Stimulated activated CD8-positive, alpha-beta memory T cell treated with anti-CD3 and anti-CD28 coated beads, Interleukin-15, amount 100 ng/mL, for 4 hours (primary cell): ENCODE measurements at places on chromosomes 7 and 10.

- DNase-seq = no peak
Measured at GRCh38 chr10:4477664-4478063, 348.3 kb upstream of the AKR1E2 start.

GRCh38 chr10:12243864-12244620 lies 48.1 kb downstream of the CDC123 start:
- DNase-seq = no peak

- DNase-seq = no peak
Measured at GRCh38 chr10:80545258-80545881, 7.7 kb downstream of the SH2D4B start.

DNA sequence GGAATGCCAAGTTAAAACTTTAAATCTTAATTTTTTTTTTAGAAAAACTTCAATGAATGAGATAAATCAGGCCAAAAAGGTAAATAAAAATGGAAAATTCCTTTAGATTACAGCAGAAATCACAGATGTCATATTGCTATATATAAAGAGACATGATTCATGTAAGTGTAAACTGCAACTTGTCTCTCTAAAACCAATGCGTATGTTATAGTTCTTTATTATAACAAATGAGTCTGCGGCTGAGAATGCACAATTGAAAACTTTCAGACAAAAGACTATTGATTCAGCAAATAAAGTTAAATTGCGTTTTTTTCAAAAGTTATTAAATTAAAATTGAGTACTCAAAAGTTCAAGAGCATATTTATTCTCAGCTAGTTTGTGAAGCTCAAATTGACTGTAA lies 425.3 kb downstream of the PARD3 start:
- DNase-seq = no peak

DNA sequence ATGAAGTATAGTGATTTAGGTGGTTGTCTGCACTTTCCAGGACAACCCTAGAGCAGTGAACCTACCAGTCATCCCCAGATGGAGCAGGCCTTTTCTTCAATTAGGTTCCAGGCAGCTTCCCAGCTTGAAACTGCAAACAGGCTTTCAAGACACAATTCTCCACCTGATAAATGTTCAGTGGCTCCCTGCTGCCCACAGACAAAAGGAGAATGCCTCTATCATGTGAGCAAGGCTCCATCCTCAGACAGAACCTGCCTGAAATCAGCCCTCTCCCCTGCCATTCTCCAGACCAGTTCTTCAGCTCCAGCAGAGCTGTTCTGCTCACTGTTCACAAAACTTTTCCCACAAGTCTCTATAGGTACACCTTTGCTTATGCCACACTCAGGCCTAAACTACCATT lies 22.1 kb downstream of the RELN start:
- no peak for DNase-seq

DNA sequence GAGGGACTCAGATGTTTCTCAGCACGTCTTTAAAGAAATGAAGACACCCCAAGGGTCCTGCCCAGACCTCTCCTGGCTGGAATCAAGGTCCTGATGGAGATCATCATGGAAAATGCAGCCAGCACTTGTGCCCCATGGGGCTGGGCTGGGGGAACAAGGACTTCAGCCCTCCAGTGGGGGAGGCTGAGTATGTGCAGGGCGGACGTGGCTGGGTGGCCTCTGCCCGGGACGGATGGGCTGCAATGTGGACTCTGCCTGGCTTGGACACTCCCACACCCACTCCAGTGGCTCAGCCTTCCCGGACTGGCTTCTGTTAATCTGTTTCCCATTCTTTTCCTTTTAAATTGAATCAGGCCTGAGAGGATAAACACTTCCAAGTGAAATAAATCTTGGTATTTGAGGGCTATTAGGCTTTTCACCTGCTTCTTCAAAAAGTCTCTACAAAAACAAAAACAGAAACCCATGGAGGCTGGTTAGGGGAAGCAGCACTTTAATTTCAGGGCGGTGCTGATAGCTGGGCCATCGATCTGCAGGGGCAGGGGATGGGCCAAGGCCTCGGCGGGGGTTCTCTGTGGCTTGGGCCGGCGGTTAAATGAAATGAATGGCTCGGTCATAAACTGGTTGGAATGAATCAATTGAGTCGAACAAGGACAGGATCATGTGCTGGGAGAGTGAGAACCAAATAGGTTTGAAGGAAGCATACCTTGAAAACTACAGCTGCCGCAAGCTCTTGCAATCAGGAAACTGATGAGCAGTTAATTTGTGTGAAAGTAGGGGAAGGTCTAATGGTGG lies 51.4 kb downstream of the ADARB2 start:
- no peak for DNase-seq

- no peak for DNase-seq
Measured at GRCh38 chr10:110850099-110850498, 21.6 kb upstream of the PDCD4 start.

GRCh38 chr7:140678081-140678815 lies 5.5 kb downstream of the ADCK2 start:
- DNase-seq = no peak

- no peak for DNase-seq
Measured at GRCh38 chr10:29257784-29258135, 31.1 kb upstream of the LYZL1 start.

- no peak for DNase-seq
Measured at GRCh38 chr10:75106242-75106641, 5.2 kb upstream of the SAMD8 start.

- DNase-seq = no peak
Measured at GRCh38 chr7:91636728-91637127, 243.8 kb downstream of the MTERF1 start.

DNA sequence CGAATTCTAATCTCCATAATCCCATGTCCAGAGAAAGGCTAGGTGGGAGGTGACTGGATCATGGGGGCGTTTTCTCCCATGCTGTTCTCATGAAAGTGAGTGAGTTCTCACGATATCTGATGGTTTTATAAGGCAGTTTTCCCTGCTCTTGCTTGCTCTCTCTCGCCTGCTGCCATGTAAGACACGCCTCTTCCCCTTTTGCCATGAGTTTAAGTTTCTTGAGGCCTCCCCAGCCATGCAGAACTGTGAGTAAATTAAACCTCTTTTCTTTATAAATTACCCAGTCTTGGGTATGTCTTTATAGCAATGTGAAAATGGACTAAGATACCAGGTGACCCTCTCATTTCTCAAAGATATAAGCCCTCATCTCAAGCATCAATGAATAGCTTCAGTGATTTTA lies 1.1 kb upstream of the ACTA2 start:
- no peak for DNase-seq

DNA sequence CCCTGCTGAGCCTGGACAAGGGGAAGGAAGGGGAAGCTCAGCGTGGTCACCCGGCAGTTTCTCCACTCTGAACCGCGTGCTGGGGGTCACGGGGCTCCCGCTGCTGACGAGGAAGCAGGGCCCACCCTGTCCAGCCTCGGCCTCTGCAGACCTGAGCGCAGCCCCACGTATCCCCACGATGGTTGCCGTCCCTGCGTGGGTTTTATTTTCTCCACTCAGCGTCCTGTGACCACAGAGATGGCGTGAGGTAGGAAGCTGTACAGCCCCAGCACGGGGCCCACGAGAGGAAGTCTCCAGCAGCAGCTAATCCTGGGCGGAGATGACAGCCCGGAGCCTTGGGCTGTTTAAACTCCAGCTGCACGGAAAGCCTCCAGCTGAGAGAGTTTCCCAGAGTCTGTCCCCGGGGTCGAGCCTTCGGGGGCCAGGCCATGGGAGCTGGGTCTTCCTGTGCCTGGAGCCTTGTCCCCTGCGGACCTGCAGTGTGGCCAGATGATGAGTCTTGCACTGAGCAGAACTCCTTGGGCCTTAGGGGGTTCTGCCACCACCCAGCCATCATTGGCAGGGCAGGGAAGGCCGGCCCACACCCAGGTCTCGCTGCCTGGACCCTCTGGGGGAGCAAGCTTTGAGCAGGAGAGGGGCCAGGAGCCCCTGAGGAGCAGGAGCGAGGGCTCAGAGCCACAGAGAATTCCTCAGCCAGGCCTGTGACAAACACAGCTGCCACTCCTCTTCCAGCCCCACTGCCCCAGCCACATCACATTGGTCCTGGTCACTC lies 72.8 kb upstream of the FAM20C start:
- DNase-seq = no peak

DNA sequence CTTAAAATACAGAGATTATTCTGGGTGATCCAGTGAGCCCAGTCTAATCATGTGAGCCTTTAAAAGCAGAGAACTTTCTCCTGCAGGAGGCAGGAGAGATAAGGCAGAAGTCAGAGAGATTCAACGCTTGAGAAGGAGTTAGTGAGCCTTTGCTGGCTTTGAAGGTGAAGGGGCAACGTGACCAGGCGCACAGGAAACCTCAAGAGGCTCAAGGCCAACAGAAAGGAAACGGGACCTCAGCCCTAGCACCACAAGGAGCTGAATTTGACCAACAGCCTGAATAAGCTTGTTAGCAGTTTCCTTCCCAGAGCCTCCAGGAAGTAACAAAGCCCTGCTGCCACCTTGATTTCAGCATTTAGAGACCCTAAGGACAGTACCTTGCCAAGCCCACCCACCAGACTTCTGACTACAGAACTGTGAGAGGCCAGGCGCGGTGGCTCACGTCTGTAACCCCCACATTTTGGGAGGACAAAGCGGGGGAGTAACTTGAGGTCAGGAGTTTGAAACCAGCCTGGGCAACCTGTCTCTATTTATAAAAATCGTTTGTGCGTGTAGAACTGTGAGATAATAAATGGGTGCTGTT lies 87.3 kb upstream of the KAT6B start:
- no peak for DNase-seq

DNA sequence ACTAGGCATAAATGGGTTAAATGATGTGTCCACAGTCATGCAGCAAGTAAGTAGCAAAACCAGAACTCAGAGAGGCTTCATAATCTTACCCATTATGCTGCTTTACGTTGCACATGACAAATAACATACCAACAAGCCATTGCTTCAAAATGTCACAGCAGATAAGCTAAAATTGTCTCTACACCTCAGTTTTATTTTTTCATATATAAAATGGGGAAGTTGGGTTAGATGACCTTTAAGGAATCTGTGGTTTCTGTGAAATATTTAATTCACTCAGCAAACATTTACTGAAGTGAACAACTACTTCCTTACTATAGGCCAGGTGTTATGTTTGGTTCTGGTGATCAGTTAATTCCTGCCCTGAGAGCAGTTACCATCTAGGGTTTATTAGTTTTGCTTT lies 2.2 kb upstream of the ASCC1 start:
- no peak for DNase-seq

DNA sequence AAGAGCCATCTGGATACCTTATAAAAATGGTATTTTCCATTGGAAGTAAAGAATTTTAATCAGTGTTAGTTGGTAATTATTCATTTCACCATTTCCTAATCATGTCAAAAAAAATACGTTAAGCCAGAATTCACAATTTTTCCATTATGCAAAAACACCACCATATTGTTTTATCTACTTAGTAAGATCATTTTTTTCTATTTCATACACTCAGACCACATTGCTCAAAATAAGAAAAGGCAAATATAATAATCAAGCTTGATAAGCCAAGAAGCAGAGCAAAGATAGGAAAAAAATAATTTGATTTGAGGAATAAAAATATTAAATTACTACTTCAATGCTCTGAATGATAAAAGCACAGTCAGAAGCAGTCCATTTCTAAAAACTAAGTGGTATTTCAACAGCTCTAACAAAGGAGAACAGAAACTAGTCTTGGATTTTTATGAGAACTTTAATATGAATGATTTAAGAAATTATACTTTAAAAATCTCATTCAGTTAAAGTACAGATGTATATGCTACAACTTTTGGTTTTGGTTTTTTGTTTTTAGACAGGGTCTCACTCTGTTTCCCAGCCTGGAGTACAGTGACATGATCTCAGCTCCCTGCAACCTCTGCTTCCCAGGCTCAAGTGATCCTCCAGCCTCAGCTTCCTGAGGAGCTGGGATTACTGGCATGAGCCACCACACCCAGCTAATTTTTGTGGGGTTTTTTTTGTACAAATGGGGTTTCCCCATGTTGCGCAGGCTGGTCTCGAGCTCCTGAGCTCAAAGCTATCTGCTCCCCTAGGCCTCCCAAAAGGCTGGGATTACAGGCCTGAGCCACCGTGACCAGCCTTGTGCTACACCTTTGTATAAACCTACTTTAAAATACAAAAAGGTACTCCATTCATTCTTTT lies 46.6 kb downstream of the LRRN3 start:
- no peak for DNase-seq

DNA sequence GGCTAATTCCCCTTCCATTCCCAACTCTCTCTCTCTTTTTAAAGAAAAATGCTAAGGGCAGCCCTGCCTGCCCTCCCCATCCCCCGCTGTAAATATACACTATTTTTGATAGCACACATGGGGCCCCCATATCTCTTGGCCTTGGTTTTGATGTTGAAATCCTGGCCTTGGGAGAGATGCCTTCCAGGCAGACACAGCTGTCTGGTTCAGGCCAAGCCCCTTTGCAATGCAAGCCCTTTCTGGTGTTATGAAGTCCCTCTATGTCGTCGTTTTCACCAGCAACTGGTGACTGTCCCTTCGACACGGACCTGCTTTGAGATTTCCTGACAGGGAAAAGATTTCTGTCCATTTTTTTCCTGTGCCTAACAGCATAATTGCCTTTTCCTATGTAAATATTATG lies 3.0 kb downstream of the ADRA2A start:
- no peak for DNase-seq

DNA sequence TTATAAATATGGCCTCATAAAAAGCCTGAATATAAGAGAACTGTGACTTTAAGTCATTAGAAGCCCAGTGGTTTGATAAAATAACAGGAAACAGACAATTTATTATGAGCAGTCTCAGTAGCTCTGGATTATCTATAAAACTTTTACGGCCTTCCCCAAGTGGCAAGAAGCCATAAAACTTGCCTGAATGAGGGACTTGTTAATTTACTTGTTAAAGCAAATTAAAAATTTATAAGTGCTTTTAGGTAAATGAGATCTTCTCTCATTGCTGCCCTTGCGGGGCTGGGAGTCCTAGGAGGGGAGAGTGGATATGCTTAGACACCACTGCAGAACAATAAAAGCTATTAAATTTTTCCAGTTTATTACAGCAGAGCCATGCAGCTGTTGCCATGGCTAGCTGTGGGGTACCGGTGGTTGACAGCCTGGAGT lies 499.9 kb downstream of the AUTS2 start:
- no peak for DNase-seq

DNA sequence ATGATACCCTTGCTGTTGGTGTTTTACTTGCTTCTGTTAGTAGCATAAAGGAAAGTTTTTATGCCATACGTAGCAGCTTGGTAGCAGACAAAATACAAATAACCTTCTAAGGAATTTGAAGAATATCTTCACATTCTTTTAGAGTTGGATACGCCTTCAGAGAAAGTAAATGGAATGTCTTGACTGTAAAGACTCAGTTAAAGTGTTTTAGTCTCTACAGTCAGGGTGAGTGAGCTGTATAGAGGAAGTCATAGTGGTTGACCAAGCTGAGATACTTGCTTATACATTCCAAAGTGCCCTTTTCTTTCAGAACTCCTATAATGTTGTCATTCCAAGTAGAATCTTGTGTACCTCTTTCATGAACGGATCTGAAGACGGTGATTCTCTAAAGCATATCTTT lies 37.7 kb downstream of the RABGEF1 start:
- no peak for DNase-seq
